Cortex of kidney (tissue), 1 donor: ENCODE measurements at places on chromosomes 2 and 18.

- DNase-seq, result no peak
Measured at GRCh38 chr2:33144243-33144642, 197.5 kb downstream of the LTBP1 start.

DNA sequence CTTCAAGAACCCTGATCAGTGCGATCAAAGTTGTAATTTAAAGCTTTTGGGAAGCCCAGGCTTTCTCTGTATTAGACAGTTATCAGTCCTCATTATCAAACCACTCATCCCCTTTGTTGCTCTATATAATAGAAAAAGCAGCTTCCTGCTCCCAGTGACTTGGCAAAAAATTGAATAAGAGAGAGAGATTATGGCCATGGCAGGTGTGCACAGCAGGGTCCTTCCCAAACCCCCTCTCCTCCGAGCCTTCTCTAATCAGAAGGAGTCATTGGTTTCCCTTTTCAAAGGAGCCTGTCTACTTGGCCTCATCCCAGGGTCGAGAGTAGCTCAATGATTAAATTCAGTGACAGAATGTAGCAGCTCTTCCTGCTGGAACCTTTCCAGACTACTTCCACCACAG lies 81.5 kb downstream of the SEMA4F start:
- no peak for DNase-seq

DNA sequence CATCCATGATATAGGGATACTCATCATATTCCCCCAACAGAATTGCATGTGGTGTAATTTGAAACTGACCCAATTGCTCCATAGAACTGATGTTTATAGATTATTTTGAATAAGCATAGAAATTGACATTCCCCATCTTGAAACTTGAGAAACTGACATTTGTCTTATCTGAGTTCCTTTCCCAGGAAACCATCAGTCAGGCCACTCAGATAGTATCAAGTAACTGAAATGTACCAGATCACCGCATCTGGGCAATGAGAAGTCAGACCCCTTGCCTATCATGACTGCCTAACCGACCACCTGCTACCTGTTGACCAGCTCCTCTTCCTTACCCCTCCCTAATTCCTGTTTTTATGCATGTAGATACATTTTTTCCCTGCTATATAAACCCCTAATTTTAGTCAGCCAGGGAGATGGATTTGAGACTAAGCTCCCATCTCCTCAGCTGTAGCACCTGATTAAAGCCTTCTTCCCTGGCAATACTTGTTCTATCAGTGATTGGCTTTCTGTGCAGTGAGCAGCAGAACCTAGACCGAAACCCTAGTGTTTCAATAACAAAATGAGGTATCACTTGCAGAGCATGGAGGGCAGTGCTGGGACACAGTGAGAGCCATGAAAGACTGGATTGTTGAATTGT lies 274.5 kb downstream of the LPIN1 start:
- DNase-seq, result no peak

GRCh38 chr2:223725494-223725893 lies 111.9 kb downstream of the AP1S3 start:
- DNase-seq, result no peak

GRCh38 chr18:49572611-49573345 lies 10.9 kb downstream of the LIPG start:
- no peak for DNase-seq

DNA sequence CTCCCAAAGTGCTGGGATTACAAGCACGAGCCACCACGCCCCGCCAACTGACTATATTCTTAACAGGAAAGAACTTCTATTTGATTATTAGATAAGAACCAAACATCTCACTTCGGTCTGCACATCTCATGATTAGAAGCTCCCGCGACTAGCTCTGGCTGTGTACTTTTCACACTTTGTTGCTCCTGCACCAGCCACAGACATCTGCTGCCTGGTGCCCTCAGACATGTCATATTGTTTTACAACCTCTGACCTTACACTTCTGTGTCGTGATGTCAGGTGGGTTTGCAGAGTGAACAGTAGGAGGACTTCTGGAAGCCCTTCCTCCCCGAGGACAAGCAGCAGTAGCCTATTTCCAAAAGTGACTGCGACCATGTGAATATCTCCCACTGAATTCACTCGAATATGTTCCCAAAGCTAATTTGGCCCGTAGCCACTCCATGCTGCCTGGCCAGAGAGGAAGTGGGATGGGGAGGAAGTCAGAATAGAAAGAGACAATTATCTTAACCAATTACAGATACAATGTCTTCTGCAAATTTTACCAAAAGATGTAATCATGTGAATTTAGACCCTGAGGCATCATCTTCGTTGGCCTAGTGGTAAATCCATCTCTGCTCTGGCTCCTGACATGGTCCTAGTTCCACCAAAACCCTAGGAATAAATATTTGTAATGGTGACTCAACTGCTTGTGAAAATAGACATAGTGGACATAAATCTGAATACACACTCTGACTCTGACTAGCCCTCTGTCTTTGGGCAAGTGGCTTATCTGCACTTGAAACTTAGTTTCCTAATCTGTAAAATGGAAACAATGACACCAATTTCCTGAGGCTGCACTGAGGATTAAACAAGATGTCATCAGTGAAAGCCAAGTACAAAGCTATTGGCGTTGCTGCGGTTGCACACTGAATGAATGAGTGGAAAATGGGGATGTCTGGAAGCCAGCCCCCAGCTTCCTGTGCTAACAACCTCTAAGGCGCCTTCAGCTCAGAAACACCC lies 406.1 kb downstream of the LRATD1 start:
- DNase-seq, result no peak

GRCh38 chr2:222485367-222486211 lies 61.2 kb downstream of the SGPP2 start:
- no peak for DNase-seq

DNA sequence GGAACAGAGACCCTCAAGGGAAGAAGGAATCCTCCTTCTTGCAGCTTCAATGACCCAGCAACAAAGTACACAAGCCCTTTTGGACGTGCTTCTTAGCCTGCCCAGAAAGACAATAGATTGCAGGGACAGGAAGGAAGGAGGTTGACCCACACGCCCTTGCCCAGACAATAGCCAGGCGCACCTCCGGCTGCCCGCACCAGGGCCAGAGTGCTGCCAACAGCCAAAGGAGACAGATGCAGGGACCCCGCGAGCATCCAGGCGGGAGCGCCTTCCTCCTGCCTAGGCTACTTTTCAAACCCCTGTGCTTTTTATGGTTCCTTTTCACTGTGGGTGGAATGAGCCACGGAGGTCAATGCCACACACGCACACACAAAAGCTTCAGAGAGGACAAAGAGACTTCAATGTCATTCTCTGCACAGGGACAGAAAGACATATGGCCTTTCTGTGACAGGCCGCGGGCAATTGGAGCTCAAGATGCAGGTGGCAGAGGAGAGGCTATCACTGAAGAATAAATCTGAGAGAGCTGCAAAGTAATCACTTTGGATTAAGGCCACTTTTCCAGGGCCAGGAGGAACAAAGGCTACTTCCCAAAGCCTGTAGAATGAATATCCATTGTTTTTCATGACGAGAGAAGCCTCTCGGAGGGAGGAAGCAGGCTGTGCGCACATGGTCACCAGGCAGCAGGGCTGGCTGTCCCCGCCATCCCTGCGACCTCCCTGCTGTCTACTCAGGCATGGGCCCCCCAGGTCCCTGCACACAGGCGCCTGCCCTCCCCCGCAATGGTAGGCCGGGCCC lies 300.6 kb downstream of the EIPR1 start:
- DNase-seq, result no peak

DNA sequence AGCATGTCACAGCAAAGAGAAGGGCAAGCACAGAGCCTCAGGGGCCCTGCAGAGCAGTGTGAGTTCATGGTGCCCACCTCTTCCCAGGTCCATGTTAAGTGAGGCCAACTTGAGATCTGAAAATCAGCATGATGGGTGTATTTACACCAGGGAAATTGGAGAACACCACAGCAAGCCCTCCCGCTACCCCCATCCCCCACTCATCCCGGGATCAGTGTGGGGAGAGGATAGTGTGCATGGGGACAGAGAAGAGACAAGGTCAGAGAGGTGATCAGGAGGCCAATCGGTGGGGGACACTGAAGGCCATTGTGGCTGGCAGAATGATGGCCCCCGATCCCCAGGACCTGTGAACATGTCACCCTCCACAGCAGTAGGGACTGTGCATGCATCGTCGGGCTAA lies 54.7 kb downstream of the PTGR3 start:
- no peak for DNase-seq

GRCh38 chr18:48412339-48412929 lies 3.3 kb upstream of the ZBTB7C start:
- no peak for DNase-seq

DNA sequence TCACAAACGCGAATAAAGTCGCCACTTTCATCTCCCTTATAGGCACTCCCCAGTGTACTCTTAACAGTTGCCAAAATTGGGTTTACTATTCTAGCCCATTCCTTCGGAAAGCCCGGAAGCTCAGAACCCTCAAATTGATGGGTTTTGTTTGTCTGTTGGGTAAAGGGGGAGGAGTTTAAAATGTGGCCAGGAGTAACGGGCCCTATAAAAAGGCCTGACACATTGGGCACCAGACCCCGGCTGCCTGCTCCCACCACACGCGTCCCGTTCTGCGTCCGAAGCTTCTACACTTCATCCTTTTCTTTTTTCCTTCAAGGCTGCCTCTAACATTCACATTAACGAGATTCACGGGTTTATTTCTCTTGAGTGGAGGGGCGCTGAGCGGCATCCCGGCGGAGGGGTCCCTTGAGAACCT lies 837 bp downstream of the NHEJ1 start:
- DNase-seq, result no peak

GRCh38 chr2:169717691-169718063 lies 16.0 kb upstream of the KLHL23 start:
- DNase-seq, result no peak

GRCh38 chr2:44532031-44532430 lies 170.3 kb downstream of the CAMKMT start:
- DNase-seq, result no peak

DNA sequence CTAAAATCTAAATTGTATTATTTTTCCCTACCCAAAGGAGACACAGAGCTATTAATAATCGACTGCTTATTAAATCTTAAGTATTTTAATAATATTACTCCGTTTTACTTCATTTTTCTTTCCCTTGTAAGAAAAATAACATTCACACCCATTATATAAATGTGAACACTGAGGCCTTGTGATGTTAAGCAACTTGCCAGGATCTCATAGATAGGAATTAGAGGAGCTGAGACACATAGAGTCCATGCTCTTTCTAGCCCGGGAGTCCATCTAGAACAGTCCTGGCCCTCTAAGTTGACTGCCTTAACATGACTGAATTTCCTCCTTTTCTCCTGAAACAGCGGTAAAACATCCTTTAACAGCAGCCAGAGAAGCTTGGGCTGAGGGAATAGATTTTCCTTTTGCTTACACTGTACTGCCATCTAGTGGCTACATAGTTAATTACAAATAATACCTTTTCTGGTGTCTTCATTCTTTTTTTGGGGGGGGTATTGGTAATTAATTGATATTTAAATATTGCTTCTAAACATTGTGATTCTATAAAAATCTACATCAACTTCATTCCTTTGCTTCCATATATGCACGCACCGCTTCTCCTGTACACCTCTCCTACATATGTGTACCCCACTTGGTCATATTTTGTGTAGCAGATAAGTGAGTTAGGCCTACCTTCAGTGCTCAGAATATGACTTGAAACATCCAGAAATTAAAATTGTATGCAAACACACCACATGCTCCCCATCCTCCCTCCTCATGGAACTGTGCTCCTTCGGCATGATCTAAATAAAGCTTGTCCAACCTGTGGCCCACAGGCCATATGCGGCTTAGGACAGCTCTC lies 125.8 kb upstream of the HNMT start:
- no peak for DNase-seq

DNA sequence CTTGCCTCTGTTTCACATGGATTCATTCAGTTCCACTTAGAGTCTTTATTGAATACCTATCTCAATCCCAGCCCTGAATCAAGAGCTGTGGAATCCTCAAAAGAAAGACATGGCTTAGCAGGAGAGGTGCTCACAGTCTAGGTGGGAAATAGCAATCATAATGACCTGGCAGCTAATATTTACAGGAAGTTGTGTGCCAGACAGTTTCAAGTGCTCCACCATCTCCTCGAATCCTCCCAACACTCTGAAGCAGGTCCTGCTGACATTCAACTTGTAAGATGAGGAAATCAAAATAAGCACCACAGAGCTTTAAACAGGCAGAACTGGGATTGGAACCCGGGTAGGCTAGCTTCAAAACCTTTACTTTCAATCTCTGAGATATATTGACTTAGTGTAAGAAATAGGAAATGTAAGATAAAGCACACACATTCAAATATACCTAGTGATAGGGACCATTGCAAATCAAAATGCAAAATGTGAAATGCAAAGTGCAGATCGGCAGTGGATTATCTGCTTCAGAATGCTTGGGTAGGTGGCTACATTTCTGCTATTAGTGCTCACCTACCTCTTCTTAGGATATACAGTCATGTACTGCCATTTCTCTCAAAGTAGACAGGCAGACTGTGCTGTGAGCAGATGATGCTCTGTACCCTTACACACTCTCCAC lies 182.0 kb downstream of the PRKCE start:
- DNase-seq, result no peak

GRCh38 chr2:86298411-86299390 lies 38.7 kb downstream of the REEP1 start:
- DNase-seq, result no peak

DNA sequence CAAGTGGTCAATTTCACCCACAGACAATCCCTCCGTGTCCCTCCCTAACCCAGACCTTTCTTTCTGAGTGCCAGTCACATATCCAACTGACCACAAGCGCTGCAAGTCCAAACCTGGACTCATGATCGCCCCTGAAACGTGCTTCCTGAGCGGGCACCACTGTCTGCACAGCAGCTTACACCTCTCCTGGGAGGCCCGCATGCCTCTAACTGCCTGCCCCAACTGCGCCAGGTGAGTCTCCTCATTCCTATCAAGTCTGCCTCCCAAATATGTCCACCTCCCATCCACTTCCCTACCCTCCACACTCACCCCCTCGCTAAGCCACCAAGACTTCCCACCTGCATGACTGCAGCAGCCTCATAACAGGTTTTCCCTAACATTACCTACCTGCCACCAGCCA lies 33.4 kb downstream of the COL4A4 start:
- DNase-seq, result no peak

- DNase-seq, result no peak
Measured at GRCh38 chr18:61998335-61998734, 105.5 kb upstream of the RNF152 start.

DNA sequence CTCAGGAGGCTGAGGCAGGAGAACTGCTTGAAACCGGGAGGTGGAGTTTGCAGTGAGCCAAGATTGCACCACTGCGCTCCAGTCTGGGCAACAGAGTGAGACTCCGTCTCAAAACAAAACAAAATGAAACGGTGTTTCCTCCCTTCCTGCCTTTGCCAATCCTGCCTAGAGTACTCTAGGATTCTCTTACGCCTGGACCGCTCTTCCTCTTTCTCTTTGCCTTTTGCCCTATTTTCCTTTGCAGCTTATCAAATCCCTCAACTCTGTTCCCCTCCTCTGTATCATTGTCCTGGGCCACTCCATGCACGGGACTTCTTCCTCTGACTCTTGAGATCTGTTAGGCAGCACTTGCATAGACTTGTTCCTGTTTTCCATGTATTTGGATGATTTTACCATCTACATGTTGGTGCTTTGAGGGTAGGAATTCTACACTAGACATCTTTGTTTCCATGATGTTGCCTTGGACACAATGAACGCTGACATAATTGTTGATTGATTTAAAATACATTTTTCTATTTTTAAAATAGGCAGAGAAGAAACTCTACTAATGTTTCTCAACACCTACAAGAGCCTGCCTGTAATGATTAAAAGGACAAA lies 24.8 kb upstream of the ACYP2 start:
- no peak for DNase-seq

- no peak for DNase-seq
Measured at GRCh38 chr2:10584242-10584753, 105.5 kb downstream of the NOL10 start.
